ENCODE measurements at places on chromosomes 13 and 19.

DNA sequence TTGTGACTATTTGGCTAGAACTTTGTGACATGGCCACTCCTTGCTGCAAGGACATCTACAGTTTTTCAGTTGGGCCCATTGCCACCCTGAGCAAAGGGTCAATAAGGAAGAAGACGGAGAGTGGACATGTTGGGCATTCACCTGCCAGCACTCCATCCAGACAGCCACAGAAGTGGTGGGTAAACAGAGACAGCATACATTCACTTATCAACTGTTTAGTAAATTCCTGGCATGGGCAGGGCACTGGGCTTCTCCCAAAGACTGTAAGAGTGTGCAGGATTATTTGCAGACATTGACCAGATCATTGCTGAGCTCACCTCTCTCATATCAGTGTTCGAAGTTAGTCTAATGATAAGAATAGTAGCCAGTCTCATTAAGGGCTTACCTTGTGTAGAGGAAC is 29.2 kb downstream of the SIPA1L3 start:
- no peak for DNase-seq

GRCh38 chr19:16373532-16373931 is 48.9 kb downstream of the KLF2 start:
- DNase-seq = no peak

GRCh38 chr13:108996430-108996829 is 367.0 kb downstream of the MYO16 start:
- no peak for DNase-seq

DNA sequence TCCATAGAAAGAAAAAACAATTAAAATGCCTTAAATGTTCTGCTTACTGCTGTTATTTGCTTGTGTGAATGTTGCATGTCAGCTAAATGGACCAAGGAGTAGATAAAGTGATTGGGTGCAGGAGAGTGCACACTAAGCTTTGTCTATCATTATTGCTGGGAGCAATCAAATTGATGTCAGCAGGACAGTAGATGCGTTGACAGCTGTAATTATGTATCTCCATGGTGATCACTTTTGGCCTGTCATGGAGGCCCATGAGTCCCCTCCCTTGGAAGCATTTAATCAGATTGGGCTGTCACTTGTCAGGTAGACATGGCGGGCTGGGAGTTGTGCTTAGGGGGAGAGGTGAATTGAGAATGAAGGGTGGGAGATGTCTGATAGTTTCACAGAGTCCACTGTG is 215.3 kb downstream of the PCCA start:
- peak; percentile 89 for DNase-seq

DNA sequence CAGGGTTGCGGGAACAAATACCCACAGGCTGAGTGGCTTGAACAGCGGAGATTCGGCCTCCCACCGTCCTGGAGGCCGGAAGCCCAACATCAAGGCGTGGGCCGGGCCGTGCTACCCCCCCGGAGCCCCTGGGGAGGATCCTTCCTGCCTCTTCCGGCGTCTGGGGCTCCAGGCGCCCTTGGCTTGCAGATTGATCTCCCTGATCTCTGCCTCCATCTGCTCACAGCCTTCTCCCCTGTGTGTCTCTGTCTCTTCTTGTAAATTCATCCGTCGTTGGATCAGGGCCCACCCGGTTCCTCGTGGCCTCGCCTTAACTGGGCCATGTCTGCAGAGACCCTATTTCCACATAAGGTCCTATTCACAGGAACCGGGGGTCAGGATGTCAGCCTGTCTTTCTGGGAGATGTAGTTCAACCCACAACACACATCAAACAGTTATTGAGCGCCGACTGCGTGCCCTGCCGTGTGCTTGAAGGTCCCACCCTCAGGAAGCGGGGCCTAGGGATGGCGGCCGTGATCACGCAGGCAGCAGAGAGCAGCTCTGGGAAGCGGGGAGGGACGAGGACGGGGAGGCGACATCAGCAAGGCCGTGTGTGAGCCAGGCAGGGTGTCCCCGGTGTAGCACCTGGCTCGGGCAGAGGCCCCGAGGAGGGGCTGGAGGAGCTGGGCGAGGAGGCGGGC is 21.3 kb downstream of the HCN2 start:
- DNase-seq = peak; percentile 78

DNA sequence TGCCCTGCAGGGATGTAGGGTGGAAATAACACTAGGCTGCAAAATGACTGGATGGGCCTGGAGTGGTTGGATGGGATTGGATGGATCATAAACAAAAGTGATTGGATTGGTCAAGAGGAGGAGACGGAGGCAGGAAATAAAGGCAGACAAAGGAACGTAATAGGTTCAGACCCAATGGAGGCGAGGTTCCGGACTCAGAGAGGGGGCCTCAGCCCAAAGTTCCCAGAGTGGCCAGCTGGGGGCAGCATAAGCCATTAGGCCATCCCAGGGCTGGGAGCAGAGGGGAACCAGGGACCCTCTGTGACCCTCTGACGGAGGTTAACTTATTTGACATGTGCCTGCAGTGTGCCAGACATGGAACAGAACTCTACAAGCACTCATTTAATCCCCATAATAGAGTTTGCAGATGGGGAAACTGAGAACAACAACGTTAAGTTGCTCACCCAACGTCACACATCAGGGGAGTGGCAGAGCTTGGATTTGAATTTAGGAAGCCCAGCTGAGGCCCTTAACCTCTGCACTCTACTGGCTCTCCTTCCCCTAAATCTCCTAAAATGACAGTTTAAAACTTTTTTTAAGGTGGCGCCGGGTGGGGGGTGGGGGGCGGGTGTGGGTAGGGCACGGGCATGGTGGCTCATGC is 15.3 kb upstream of the MAP1S start:
- DNase-seq = peak; percentile 52

DNA sequence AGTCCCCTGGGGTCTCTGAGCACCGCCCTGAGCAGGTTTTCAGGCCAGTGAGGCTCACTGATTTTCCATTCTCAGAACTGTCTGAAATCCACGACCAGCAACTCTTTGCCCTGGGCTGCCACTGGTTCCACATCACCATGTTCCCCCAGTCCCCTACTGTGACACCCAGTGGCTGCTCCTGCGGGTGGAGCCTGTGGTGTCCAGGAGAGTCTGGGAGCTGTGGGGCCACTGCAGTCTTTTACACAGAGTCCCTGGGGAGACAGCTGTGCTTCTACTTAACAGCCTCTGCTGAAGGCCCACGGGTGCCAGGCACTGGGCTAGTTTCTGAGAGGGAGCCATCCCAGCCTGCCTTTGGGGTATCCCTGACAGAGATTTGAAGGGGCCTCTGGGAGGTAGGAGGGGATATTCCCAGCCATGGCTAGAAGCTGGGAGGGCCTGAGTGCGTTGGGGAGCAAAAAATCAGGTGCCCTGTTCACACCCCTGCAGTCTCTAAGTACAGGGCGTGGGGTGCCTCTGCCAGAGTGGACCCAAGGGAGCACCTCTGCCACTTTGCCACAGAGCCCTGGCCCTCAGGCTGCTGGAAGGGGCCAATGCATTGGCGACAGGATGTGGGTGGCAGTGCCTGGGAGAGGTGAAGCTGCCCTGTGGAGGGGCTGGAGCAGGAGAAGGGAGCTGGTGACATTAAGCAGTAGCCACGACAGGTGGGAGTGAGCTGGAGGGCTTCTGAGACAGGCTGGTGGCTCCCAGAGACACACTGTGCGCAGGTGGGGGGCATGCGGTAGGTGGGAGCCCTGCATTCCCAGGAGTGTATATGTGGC is 200.2 kb upstream of the ZNF536 start:
- DNase-seq = no peak

- DNase-seq = peak; percentile 77
Observed at GRCh38 chr19:10864538-10864899, 6.8 kb upstream of the CARM1 start.

- peak; percentile 62 for DNase-seq
Observed at GRCh38 chr19:703651-704446, 4.9 kb upstream of the PALM start.

DNA sequence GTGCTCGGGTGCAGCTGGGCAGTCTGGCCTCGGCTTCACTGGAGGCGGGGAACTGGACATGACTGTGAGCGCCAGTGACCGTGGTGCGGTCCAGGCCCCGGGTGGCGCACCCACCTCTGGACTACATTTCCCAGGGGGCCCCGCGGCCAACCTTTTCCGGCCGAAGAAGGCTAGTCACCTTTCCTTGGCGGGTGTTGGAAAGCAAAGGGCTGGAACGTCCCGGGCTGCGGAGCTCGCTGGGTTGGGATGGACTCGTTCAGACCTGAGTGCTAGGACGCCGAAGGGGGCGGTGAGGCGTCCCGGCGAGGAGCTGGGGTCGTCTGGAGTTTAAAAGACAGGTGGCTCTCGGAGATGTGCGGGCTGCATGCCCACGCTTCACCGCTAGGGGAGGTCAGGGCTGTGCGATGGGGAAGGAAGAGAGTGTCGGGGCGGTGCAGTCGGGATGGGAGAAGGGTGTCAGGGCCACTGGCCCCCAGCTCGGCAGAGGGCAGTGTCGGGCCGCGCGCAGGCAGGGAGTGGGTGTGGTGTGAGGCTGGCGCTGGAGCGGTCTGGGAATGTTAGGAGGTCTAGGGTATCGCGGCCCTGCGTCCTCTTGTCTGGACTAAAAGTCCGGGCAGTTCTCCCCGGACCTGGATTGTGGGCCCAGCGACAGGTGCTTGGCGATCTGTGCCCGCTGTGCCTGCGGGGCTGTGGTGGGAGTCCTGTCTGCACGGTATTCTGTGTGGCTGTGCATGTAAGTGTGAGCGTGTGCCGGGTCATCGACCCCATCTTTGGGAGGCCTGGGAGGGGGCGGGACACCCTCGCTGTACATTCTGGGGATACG is 57.1 kb downstream of the ZNF568 start:
- peak; percentile 90 for DNase-seq

DNA sequence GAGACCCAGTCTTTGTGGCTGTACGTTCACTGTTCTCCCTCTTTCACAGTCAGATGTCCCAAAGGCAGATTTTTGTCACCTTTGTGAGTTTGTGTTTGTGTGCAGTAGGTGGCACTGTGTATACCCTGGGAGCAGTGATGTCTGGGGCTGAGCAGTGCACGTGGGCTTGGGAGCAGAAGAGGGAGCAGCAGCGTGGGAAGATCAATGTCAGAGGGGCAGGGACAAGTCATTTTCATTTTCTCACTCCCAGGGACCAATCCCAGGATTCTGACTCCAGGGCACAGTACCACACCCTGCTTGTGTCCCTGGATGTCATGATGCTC is 2.0 kb upstream of the PSG6 start:
- no peak for DNase-seq

DNA sequence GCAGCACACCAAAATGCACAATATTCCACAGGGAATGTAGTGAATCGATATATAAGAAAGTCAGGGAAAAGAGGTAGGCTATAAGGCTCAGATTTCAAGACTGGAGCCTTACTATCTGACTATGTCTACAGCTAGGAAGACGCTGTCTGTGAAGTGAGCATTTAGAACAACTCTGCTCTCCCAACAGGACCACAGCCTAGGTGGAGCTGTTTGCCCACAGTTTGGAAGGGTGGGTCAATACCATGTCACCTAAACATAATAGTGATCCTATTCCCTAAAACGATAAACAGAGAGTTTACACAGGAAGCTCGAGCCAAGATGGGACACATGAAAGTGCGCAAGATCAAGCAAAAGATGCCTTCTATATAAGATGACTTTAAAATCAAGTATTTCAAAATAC is 2486.0 kb upstream of the PCDH20 start:
- DNase-seq = no peak

- DNase-seq = no peak
Observed at GRCh38 chr13:49908637-49909036, 27.5 kb downstream of the SPRYD7 start.

- no peak for DNase-seq
Observed at GRCh38 chr13:22517544-22517943, 663.2 kb upstream of the SGCG start.

DNA sequence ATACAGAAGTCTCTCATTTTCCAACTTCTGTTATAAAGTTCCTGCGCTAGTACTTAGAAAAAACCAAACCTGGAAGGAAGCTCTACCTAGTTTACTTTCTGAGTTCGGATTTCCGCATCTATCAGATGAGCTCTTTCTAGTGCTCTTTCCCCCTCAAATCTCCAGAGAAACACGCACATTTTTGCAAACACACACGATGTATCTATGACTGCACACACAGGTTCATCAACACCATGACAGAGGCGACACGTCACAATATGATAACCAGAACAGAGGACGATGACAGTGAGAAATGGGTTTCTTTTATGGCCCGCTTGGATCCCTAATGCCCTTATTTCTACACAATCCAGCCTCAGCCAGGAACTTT is 629 bp upstream of the LRRC63 start:
- peak; percentile 41 for DNase-seq

DNA sequence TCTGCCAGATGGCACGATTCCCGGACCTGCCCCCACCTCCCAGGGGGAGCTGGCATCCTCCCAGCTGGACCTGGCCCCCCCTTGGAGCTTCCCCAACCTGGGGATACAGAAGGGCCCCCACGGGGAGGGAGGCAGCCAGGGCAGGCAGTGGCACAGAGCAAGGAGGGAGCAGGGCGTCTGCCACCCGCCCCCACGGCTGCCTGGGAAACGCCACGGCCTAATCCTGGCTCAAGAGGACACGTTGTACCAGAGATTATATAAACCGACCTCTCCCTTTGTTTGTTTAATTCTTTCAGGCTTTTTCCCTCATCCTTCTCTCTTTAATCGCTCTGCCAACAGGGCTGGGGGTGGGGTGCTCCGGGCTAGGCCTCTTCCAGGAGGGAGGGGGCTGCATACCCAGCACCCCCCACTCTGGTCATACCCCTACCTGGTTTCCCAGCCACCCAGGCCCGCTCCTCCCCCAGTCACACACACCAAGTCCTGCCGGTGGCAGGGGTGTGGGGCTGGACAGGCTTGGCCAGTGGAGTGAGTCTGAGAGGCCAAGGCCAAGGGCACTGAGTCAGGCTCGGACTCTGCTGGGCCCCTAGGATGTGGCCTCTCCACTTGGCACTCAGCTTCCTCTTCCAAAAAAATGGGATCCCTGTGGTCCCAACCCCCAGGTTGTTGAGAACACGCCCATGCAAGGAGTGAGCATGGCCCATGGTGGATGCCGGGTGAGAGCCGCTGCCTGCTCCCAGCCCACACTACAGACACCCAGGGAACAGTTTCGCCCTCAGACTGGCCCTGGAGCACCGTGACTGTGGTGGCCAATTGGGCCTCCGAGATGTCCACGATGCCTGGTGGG is 29.5 kb upstream of the NFIC start:
- no peak for DNase-seq

DNA sequence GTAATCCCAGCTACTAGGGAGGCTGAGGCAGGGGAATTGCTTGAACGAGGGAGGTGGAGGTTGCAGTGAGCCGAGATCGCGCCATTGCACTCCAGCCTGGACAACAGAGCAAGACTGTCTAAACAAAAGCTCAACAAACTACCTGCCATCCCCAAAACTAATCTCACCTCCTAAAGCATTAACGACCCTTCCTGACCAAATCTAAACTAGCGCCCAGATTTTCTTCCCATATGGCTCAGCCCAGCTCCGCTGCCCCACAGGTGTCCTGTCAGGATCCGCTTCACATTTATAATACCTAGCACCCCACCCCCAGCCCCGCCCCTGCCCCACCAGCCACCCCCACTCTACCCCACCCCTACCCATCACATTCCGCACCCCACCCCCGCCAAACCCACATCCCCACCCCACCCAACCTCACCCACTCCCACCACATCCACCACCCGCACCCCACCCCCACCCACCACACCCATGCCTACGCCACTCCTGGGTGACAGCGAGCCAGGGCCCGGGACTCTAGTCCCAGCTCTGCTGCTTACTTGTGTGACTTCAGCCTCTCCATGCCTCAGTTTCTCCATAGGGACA is 599 bp downstream of the C19orf12 start:
- no peak for DNase-seq

- no peak for DNase-seq
Observed at GRCh38 chr13:50676602-50677001, 166.9 kb downstream of the DLEU7 start.
